ENCODE measurements at places on chromosomes 4 and X.
A peak's percentile ranks its signal among the peaks of the same experiment; 100 is the strongest.

- no peak for DNase-seq
Observed at GRCh38 chr4:109999585-109999912, 86.9 kb downstream of the EGF start.

GRCh38 chr4:68076194-68076593, 53.5 kb downstream of the TMPRSS11F start:
- no peak for DNase-seq

DNA sequence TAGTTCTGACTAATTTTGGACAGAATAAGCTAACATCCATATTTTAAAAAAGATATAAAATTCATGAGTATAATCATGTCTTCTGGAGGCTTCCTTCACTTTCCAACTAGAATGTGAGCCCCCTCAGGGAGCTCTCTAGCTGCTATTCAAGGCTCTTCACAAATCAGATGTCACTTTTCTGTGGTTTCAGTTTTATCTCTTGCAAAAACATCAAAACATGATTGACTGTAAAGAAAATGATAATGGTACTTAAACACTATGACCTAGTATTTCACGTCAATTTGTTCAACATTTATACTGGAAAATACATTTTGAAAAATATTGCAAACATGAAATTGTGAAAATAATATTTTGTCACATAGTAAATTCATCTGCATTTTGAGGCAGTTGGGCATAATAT, 234.2 kb downstream of the UNC5C start:
- no peak for DNase-seq

GRCh38 chr4:99635601-99636000, 22.0 kb downstream of the C4orf54 start:
- DNase-seq: no peak

- DNase-seq: no peak
Observed at GRCh38 chr4:124025428-124025827, 628.8 kb downstream of the SPRY1 start.

- no peak for DNase-seq
Observed at GRCh38 chr4:88041626-88042025, 34.2 kb downstream of the PKD2 start.

GRCh38 chr4:158578476-158578875, 56.8 kb downstream of the RXFP1 start:
- no peak for DNase-seq

GRCh38 chr4:117447925-117448324, 362.5 kb upstream of the TRAM1L1 start:
- no peak for DNase-seq

DNA sequence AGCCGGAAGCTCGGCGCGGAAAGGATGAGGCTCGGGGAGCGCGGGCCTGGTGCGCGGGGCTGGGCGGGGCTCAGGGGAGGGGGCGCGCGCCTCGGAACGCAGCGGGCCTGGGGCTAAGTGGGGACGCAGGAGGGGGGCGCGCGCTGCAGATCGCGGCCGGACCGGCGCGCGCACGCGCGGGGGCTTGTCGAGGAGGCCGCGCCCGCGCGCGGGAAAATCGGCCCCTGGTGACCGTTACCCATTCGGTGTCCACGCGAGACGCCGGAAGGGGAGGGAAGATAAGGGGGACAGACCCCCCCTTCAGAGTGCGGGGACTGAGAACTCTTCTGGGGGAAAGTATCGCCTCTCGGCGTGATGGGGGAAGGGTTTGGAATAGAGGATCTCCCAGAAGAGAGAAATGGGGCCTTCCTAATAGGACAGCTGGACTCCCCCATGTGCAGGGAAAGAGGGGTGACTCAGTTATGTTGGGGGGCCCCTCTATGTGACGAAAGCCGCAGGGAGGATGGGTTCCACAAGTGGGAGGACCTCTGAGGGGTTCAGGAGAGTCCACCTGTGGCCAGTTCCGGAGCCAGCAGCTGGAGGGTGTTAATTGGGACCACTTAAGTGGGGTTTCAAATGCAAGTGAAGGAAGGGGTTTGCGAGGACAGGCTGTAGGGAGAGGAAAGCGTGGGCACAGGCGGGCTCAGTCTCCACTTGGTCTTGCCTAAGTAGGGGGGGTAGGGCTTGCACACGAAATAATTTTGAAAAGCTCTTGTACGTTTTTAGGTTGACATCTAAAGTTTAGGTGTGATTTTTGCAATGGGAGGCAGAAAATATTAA, 584 bp downstream of the SUV39H1 start:
- DNase-seq: no peak

DNA sequence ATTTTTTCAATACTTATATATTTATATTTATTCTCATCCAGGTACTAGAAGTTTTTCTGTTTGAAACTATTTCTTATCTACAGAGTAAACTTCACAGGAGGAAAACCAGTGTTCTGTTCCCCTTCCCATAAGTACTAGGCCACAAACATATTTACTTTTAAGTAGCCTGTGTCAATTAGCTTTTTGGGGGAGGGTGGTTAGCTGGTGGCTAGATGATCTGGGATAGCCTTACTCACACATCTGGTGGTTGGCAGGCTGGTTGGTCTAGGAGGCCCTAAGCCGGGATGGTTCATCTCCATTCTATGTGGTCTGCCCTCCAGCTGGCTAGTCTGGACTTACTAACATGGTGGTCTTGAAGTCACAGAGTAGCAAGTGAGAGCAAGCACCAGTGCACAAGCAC, 6.2 kb downstream of the JADE3 start:
- no peak for DNase-seq

GRCh38 chr4:127250577-127250976, 382.2 kb upstream of the INTU start:
- no peak for DNase-seq

GRCh38 chrX:145821898-145822571, 4.4 kb downstream of the SLITRK2 start:
- no peak for DNase-seq

DNA sequence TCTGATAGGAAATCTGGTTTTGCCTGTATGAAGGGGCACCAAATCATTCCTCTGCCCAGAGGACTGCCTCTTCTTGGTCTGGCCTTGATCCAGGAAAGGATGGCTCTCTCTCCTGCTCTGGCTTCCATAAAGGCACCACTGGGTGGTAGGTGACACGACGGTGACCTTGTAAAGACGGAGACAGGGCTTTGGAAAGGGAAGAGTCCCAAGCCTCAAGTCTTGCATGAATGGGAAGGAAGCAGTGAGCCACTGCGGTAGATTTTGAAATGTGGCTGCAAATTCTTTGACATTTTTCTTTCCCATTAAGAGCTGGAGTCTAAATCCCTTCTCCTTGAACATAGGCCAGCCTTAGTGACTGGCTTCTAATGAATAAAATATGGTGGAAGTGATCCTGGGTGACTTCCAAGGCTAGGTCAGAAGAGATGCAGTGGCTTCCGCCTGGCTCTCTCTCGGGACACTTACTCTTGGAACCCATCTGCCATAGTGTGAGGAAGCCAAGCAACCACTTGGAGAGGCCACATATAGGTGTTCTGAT, 347.4 kb downstream of the BCOR start:
- DNase-seq: no peak

- no peak for DNase-seq
Observed at GRCh38 chr4:90198086-90198847, 71.1 kb downstream of the CCSER1 start.

DNA sequence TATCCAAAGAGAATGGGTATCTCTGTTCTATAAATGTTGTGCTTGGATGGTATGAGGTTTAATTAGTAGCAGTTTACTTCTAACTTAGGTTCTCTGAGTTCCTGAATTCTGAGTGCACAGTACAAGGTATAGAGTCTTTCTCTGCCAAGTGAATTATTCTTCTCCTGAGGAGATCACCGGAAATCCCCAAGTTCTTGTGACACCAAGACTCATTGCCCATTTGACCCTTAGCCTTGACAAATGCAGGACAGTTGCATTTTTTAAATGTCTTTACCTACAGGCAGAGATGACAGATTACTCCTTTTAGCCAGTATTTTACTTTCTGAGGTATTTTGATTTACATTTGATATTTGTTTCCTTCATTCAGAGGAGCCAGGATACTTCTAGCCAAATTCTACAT, 72.9 kb downstream of the MAOA start:
- no peak for DNase-seq

DNA sequence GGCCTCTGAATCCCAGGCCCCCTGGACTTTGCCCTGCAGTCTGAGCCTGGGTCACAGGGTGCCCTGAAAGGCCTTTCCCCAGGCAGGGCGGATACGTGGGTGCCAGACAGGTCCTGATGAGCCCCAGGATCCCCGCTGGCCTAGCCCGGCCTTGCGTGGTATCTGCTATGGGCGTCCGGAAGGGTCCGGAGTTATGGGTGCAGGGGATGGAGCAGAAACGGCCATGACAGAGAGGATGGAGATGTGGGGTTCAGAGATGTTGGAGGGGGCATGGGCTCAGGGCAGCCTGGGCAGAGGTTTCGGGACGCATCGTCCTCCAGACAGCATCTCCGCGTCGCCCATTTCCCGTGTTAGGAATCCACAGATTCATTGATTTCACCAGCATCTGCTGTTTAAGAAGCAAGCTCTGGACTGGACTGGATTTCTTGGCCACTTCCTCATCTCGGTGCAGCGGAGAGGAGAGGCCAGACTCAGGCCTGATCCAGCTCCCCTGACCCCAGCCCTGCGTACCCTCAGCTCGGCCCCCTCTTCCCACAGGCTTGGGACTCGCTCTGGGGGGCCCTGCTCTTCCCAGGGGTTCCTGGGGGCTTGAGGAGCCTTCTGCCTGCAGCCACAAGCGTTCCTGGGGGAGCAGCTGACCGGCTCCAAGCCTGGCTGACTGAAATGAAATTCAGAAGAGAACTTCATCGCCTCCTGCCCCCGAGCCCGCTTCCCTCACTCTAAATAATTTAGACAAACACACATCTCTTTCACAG, 86.9 kb upstream of the ADRA2C start:
- DNase-seq: peak; percentile 64

- no peak for DNase-seq
Observed at GRCh38 chr4:144954230-144954629, 143.8 kb downstream of the ANAPC10 start.

GRCh38 chrX:78327370-78328086, at the start of gene CYSLTR1:
CYSLTR1 (minus strand) TSS chrX:78327611; CDS start chrX:78273746, 53,865 bp downstream.
- DNase-seq: no peak

- no peak for DNase-seq
Observed at GRCh38 chr4:53713296-53713695, 122.0 kb upstream of the LNX1 start.

- DNase-seq: no peak
Observed at GRCh38 chrX:29587107-29587506, 628.3 kb upstream of the MAGEB2 start.

DNA sequence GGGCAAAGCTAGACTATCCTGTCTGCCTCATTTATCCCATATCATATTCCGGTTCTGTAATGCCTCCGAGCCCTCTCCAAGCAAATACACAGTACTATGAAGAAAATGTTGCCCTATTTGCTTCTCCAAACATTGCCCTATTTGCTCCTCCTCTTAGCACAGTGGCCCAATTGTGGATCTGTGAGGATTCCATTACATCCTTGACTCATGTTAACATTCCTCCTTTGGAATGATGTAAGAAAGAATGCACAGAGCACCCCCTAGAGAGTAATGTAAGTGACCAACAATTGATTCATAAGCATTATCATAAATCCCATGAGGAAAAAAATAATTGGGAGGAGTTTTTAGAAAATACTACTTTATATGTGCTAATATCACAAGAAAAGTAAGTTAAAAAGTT, 11.3 kb upstream of the BTC start:
- DNase-seq: no peak

DNA sequence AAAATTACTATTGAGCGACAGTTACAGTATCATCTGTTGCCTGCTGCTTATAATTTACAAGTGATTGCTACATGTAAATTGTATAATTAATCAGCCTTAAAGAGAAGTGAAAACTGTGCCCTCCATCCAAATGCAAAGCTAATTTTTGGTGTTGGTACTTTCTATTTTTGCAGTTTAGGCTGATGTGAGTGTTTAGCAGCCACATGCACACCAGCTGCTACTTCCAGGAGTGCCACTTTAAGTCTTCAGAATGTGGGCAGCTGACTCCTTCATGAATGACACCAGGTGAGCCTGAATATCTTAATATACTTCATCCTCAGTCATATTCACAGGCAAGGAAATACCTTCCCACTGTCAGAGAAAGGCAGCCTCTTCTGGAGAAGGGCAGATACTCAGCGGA, 149.8 kb upstream of the RASGEF1B start:
- DNase-seq: no peak

DNA sequence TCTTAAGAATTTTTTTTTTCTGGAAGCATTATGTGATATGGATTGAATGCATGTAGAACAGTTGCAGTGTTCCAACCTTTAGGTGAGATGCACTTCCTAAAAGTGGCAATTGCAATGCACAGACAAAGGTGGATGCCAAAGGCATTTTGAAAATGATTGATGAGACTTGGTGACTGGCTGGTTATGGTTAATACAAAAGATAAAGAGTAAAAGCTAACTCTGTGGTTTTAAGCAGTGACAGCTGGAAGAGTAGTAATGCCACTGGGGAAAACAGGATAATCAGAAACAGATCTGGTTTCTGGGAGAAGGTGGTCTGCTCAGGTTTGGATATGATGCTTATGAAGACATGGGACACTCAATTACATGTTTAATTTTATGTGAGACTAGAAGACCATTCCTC, 345.6 kb downstream of the RPA4 start:
- DNase-seq: no peak

DNA sequence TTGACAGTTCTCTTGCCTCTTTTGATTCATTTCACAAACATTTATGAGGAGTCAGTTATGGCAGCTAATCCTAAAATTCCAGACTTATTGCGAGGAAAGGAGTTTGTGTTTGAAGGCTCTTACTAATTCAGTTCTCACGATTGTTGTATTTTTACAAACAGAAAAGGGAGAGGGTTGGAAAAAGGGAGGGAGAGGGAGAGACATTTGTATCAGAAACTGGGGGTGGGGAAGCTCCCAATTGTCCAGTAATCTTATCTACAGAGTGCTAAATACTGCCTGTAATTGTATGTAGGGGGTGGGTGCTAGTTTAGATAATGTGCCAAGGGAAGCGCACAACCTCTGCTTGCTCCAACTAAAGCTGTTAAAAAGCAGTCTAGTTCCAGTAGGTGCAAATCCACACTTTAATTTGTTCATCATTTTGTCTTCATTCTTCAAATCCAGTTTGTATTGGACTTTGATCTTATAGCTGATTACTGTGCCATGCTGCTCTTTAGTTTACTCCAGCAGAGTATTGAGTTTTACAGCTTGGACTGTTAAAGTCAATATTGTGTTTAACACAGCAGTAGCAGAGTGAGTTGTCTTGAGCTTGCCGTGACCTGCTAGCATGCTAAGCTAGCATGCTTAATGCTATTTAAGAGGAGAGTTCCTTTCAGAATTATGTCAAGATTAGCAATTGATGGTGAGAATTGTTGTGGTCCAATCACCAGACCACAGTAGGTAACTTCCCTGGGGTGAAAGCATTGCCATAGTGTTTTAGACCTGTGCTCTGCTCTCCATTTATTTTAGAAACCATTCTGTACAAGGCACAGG, 13.9 kb downstream of the FNIP2 start:
- DNase-seq: no peak

DNA sequence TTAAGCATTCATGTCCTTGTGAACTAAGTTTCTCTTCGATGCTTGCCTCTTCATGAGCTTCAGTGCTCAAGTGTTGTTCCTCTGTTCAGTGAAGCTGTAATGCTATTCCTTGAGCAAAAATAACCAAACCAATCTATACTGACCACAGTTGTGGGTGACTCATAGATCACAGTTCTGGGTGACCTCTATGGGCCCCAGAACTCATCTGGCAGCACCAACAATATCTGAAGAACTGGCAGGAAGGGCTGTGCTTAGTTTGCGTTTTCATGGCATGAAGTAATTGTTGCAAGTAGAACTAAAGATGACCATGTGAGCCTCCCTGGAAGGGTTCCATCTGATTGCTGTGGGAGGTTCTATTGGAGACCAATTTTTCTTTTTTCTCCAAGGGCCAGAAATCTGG, 106.2 kb downstream of the CCNG2 start:
- no peak for DNase-seq

Measured in chondrocyte (in vitro differentiated cells).